Activated T-cell treated with anti-CD3 and anti-CD28 coated beads, Interleukin-2, amount 50 U/mL, for 24 hours (primary cell): ENCODE measurements at places on chromosomes 6 and 20.

- no peak for DNase-seq
Measured at GRCh38 chr6:102655823-102656222, 1262.3 kb downstream of the GRIK2 start.

DNA sequence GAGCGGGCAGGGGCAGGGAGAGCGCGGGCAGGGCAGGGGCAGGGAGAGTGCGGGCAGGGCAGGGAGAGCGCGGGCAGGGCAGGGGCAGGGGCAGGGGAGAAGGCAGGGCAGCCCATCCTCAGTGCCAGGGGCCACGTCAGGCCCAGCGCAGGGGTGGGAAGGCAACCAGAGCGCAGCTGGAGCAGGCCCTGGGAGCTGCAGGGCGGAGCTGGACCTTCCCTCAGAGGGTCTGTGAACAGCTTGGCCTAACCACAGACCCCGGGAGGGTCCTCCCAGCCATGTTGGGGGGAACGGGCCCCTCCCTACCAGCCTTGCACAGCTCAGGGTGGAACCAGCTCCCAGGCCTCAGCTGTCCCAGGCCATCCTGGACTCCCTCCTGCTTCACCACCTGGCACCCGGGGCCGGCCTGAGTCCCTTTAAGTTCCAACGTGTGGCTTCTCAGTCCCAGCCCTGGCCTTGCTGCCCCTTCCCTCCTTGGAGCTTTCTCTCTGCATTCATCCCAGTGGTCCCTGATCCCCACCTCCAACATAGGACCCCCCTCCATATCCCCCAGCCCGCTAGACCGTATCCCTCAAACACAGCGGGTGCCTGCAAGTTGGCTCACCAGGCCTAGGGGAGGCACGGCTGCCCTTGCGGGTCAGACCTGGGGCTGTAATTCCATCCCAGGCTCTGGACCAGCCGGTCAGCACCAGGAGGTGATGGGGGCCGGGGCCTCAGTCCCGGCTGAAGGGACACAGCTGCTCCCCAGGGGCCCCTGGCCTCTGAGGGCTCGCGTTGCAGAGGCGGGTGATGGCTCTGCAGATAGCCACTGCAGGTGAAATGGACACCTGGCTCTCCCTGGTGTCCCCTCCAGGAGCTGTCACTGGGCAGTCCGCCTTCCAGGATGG is 5.6 kb upstream of the ZBTB46 start:
- DNase-seq, result no peak

- no peak for DNase-seq
Measured at GRCh38 chr6:16236631-16237199, 1.7 kb upstream of the GMPR start.

DNA sequence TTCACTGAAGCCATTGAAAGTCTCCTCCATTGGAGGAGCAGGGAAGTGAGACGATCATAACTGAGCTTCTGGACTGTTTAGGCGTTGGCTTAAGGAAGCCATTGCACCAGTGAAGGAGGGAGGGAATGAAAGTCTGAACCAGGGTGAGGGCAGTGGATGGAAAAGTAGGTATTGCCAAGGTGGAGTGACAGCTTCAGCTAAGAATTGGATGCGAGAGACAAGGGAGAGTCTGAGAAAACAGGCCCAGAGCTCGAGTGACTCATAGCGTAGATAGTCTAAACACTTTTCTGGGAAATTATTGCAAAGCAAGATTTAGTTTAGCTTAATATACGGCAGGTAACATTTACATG is 4.5 kb downstream of the DSP start:
- DNase-seq, result no peak

DNA sequence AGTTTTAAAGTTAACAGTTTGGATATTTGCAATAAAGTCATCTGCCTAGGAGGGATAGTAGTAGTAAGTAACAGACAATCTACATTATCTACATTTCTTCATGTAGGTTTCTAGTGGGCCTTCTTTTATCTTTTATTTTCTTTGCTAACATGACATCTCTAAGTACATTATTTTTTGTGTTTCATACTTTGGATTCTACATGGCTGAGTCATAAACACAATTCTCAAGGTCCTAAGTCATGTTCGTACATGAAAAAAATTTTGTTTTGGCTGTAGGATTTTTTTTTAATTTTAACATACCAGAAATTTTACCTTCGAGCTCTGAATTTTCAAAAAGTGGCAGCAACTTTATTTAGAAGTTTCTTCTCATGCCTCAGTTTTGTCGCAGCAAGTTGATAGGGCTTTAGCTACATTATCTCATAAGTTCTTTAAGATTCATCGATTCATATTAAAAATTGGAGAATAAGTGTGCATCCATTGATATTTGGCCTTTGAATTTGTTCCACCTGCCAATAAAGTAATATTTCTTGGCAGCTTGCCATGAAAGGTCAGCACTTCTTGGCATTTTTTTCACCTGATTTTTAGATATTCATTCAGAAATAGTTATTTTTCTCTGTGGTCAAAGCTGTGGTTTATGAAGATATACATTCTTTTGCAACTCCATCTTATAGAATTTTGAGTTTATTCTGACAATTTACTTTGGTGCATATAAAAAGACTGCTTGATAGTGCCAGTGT is 146.2 kb downstream of the GRIK2 start:
- no peak for DNase-seq

DNA sequence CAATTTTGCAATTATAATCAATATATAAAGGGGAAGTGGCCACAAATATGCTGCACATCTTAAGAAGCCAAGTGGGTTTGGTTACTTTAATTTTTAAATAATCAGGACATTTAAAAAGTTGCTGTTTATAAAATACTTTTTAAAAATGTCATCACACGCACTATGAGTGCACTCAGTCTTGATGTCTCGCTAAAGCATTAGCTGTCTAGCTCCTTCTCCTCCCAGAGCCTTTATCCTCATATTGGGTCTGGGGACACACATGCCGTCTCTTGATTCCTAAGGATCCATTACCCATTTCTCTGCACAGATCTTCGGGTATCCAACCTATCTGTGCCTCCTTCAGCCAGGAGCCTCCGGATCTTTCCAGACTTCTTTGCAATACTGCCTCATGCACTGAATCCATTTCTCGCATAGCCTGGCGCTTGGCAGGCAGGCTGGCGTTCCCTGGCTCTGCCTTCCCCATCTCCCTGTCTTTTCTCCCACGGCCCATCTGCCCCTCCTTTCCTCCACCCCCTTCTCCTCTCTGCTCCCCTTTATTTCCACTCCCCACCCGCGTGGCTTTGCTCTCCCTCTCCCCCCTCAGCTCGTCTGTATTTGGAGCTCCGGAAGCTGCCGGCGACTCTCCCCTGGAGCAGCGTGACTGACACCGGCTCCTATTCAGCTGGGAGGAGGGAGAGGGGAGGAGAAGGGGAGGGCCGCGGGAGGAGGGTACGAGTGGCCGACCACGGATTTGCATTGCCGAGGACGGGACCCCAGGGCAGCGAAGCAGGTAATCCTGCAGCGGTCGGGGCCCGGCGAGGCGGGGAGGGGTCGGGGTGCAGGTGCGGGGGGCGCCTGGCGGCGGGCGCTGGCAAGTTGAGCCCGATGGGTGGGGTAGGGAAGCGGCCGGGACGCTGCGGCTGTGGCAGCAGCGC is at the start of gene CAP2:
Gene CAP2, plus strand, starts transcription at position 618 of the 914 bp plus-strand sequence. CDS start 27,961 bp downstream, outside the sequence.
- DNase-seq, result no peak

DNA sequence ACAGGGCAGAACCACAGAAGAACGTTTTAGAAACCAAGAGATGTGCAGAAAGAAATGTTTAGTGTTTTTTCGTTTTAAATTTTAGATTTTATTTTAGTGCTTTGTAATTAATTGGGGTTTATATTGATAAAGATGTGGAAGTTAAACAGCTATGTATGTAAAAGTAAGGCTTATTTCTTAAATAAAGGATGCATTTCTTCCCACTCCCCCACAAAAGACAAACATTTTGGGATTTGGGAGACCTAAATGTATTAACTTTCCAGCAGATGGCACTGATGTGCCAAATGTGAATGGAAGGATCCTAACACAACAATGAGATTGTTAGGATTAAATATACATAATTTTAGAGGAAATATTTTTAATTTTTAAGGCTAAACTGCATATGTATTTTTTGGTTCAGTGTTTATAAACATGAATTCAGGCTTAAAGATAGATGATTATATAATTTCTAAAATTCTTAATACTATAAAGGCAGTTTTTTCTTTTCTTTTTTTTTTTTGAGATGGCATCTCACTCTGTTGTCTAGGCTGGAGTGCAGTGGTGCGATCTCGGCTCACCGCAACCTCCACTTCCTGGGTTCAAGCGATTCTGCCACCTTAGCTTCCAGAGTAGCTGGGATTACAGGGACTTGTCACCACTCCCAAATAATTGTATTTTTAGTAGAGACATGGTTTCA is 12.0 kb downstream of the PFDN4 start:
- no peak for DNase-seq

DNA sequence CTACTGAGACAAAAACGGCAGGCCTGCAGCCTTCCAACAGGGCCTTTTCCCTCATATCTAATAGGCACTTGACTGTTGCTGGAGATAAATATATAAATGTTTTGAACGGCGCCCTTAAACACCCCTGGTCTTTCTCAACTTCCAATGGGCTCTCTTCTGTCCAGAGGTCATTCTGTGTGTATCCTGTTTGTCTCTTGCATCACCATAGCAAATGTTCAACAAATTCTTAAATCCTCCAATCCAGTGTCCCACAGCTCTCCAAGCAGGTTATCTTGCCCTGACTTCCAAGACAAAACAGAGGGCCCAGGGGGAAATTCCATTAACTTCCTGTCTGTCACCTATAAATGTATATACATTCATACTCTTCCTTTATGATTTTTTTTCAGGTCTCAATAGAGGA is 62.0 kb downstream of the OR2J2 start:
- no peak for DNase-seq

DNA sequence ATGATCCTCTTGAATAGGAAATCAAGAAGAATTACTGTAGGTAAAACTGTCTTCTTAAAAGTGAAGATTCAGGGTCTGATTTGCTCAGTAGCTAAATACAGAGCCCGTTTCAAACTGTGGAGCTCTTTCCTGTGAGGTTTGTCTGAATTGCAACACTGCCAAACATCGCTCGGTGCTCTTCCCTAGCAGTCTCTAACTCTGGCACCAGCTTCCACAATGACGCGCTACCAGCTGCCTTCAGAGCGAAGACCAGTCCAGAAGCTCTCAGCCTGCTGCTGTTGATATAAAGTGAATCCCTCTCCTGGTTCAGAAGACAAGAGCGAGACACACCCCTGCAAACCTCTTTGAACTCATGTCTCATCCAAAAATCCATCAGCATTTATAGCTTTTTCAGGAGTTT is 447.0 kb downstream of the LMBRD1 start:
- no peak for DNase-seq

DNA sequence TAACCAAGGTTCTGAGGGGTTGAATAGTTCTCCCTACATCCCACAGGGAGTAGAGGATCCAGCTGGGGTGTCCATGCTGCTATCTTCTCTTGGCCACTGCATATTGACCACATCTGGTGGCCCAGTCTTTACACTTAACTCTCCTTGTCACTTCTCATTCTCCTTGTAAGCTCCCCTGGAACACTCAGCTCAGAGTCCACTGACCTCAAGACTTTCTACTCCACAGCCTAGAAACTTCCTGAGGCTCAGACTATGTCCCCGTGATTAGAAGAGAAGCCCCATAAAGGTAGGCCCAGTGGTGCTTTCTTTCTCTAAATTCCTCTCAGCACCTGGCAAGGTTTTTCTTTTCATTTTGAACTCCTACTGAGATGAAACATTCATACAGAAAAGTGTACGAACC is 13.3 kb upstream of the ZFAND3 start:
- DNase-seq, result no peak
